M059J (cell line): ENCODE measurements at places on chromosomes 11 and 22.
A peak's percentile ranks its signal among the peaks of the same experiment; 100 is the strongest.

GRCh38 chr11:119258983-119259382 lies 52.8 kb downstream of the CBL start:
- DNase-seq, result no peak

- no peak for DNase-seq
These were observed 146.3 kb upstream of the ARHGAP20 start for GRCh38 chr11:110858547-110858921.

- DNase-seq, result peak; percentile 66
These were observed 13.5 kb upstream of the INSC start for GRCh38 chr11:15101072-15101709.

GRCh38 chr11:77611921-77612320 lies 22.2 kb downstream of the AQP11 start:
- DNase-seq, result no peak

DNA sequence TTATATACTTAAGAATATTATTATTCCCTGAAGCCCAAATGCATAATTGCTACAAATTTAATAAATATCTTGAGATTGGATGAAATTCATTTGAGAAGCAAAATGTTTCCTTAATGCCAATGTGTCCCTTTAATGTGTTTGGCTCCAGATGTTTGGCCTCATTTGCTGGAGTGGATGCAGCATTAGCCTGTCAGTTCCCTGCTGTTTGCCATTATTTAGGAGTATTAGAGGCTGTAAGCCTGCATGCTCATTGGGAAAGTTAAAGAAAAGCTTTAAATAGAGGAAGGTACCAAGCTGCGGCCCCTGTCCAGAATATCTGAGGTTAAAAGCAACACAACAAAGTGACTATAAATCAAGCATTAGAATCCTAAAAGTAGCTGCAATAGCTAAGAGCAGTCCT lies 54.8 kb upstream of the PITPNB start:
- no peak for DNase-seq

GRCh38 chr11:63557570-63557969 lies 5.6 kb downstream of the PLAAT2 start:
- DNase-seq, result no peak

DNA sequence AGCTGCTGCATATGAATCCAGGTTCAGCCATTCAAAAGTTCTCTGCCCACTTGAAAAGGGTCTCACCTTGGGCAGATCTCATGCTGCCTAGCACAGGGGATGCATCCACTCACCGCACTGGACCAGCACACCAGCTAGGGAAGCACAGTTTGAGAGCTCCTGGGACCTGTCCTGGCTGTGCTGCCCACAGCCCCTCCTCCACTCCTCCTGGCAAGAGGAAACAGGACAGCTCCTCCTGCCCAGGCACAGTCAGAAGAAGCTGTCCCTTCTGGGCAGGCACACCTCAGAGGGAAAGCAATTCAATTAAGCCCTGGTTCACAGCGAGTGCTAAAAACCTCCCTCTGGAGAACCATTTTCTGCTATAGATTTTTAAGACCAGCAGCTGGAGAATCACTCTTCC lies 146.7 kb downstream of the ST3GAL4 start:
- DNase-seq, result no peak

DNA sequence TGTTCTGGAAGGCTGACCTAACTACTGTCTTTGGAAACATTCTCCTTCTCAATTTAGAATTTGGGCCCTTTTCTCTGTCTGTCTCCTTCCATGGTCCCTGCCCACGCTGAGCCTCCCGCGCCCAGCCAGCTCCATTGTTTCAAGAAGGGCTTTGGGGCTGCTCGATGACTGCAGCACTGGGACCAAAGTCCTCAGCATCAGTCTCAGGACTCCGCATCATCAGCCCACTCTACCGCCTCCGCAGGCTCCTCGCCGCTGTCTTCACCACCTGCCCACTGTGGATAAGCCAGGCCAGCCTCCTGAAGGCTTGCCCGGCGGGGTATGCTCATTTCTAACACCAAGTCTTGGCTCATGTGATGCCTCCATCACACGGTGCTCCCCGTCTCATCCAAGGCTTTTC lies 81.3 kb downstream of the ZBTB16 start:
- DNase-seq, result no peak

- DNase-seq, result no peak
These were observed 659 bp upstream of the TEAD1 start for GRCh38 chr11:12673601-12673923.

DNA sequence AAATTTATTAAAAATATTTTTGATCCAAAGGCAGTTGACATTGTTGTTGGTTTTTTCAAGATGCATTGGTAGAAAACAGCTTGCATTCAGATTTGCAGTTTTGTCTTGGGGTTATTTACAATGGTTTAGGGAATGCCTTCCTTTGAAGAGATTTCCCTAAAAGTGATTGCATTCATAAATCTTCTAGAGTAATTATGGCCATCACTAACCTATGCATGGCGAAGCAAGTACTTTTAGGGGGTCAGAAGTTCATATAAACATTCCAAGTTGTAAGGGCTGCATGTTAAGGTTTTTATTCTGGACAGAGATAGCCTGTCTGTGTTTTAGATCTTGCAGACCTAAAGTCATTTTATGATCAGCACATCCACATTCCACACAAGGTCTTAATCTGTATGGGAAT lies 53.5 kb downstream of the PPFIBP2 start:
- no peak for DNase-seq

GRCh38 chr11:109994907-109995306 lies 98.3 kb upstream of the ZC3H12C start:
- peak; percentile 32 for DNase-seq

DNA sequence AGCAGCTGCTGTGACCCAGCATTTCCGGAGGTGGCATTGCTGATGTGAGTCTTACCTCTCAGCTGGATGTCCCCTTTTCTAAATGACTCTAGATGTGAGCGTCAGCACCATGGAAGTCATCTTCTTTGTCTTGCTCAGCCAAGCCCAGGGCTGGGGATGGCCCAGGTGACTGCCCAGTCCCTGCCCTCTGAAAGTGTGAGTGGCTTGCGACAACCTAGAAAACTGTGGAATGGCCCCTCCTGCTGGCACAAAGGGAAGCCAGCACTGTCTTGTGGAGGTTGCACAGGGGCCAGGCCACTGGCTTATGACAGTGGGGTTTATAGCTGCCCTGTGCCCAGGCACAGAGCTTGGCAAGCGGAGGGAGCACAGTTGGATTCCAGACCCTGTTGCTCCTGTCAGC lies 6.2 kb downstream of the TUB start:
- DNase-seq, result no peak

GRCh38 chr11:113341388-113342165 lies 27.2 kb downstream of the TTC12 start:
- no peak for DNase-seq

DNA sequence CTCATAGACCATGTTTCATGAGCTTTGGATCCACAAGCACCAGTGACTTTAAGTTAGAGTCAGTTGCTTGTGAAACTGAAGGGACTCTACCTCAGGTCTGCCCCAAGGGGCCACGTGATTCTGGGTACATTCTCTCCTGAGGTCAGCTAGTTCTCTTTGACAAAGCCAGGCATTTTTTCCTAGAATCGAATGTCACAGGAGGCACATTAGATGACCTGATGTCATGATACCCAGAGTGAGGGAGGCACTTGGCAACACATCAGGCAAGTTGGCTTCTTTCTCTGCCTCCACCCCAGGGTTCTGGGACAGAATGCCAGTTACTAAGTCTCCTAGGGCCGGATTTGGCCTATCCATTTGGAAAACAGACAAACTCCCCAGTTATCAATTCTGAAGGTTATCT lies 93.0 kb downstream of the APIP start:
- DNase-seq, result no peak

- no peak for DNase-seq
These were observed 95.7 kb upstream of the DRD2 start for GRCh38 chr11:113570906-113571305.

- no peak for DNase-seq
These were observed 48.2 kb downstream of the HIRA start for GRCh38 chr22:19383292-19383691.

GRCh38 chr22:50522806-50523438 lies 2.5 kb downstream of the SCO2 start:
- no peak for DNase-seq

DNA sequence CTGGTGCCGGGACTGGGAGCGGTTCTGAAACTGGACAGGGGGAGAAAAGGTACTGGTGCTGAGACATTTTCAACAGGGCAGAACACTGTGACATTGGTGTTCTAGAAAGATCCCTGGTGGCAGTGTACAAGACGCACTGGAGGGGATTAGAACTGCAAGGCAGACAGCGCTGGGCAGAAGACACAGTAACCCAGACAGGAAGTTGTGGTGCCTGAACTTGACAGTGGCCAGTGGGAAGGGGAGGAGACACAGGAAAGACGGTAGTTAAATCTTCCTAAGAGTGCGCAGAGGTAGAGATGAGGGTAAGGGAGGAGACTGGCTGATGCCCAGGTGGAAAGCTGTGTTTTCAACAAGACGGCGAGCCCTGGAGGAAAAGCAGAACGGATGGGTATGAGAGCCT lies 24.5 kb downstream of the FAM227A start:
- no peak for DNase-seq

DNA sequence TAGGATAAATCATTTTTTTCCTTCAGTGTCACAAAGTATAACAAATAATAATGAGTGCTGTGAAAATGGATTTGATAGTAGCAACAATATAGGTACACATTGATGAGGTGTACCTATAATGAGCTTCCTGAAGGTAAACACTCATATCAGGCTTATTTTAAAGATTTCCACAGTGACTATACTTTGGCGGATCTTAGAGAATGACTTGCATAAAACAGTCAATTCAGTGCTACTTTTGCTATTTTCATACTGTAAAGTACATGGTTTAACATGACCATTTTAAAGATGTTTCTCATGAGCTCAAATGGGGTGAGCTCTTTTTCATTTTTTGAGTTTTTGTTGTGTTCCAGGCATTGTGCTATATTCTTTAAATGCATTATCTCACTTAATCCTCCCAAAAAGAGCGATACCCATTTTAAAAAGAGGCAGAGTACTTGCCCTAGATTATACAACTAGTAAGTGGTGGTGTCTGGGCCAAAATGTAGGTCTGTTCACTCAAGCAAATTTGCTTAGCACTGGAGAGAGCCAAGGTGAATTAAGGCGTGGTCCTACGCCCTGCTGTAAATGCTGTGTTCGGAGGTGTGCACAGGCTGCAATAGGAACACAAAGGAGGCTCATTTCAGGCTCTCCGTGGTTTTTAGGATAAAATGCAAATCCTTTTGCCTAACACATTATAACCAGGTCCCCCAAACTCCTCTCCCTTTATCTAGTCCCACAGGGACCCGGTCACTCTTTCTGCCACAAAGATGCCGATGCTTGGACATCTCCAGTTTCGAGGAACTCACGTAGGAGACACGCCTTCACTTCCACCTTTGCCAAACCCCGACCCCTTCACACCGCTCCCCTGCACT lies 617 bp upstream of the ALKBH3 start:
- no peak for DNase-seq

- DNase-seq, result no peak
These were observed 4.9 kb downstream of the LRRC75B start for GRCh38 chr22:24587948-24588347.

GRCh38 chr11:119550053-119550752 lies 127.2 kb upstream of the THY1 start:
- DNase-seq, result no peak

GRCh38 chr11:3929649-3930048 lies 74.2 kb downstream of the STIM1 start:
- DNase-seq, result no peak

- no peak for DNase-seq
These were observed 545.9 kb downstream of the MIAT start for GRCh38 chr22:27203276-27203660.

DNA sequence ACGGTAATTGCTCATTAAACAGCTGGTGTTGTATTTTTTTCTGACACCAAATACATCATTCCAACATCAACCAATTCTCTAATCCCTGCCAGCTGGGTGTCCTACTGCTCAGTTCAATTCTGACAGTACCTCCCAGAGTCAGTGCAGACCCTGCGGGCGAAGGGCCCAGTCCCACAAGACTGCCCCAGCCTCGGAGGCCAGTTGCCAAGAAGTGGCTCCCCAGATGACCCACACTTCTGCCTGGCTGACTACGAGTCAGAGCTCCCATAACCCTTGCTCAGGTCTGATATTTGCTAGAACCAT lies 147.2 kb downstream of the CTTN start:
- DNase-seq, result no peak

- peak; percentile 7 for DNase-seq
These were observed 74.3 kb downstream of the ACER3 start for GRCh38 chr11:76935042-76935441.

- DNase-seq, result peak; percentile 21
These were observed 6.6 kb upstream of the KCTD17 start for GRCh38 chr22:37044634-37045625.

- no peak for DNase-seq
These were observed 1.8 kb downstream of the GAS2 start for GRCh38 chr11:22668005-22668796.

DNA sequence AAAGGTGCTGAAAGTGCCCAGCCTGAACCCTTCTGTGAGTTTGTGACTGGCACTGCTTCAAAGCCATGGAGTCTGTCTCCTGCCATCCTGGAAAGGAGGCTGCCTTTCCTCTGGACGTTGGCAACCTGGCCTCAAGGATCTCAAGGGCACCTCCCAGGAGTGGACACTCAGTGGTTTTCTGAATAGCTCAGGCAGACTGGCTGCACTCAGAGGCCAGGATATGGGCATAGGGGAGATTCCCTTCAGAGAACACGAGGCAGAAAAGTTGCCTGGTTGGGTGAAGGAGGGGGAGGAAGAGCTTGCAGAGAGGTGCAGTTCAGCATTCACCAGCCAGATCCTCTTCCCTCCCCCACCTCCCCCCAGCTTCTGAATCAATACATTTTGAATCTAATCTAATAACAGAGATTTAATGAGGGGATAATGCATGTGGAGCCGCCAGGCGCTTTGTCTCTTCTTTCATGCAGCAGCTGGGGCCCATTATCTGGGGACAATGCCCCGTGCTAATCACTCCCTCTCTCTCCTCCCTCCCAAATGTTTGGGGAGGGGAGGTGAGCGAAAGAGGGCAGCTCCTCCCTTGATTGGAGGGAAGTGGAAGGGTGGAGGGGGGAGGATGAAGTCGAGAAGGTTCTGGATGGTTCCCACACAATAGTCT lies 17.7 kb downstream of the HTR3A start:
- no peak for DNase-seq
